ENCODE measurements at places on chromosomes 2 and 18. TPM values are rescaled to one million over a fixed set of nuclear protein-coding genes. Genes with fewer than 3 reads are reported as not detected.

- DNase-seq, result no peak
Observed at GRCh38 chr2:102238039-102238756, 51.4 kb downstream of the IL1RL2 start.

Gene LHCGR
- not detected for total RNA-seq

- DNase-seq, result no peak
Observed at GRCh38 chr2:98551316-98551715, 57.0 kb downstream of the COA5 start.

- DNase-seq, result no peak
Observed at GRCh38 chr2:119256582-119256921, 32.9 kb downstream of the STEAP3 start.

- no peak for DNase-seq
Observed at GRCh38 chr2:70243806-70244584, 4.4 kb downstream of the TIA1 start.

DNA sequence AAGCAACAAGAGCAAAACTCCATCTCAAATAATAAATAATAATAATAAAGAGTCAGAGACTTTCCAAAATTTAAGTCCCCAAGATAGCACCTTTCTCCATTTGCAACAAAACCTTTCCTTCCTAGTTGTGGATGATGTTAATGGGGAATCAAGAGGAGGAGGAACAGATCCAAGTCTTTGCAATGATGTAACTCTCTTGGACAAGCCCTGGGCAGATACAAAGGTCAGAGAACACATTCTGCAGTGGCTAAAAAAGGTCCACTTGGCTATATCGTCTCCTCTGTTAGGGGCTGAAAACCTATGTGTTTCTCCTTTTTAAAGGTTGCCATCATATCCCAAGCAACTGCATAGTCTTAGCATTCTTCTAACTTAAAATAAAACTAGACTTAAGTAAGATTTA is 151.1 kb downstream of the TMEM163 start:
- DNase-seq, result no peak

GRCh38 chr18:31710826-31711225 is 26.4 kb upstream of the B4GALT6 start:
- no peak for DNase-seq

Gene DLGAP1
- total RNA-seq, result 6.0 TPM

Gene SNTG2
- not detected for total RNA-seq

GRCh38 chr2:158191076-158191895 is 89.6 kb downstream of the UPP2 start:
- DNase-seq, result no peak

DNA sequence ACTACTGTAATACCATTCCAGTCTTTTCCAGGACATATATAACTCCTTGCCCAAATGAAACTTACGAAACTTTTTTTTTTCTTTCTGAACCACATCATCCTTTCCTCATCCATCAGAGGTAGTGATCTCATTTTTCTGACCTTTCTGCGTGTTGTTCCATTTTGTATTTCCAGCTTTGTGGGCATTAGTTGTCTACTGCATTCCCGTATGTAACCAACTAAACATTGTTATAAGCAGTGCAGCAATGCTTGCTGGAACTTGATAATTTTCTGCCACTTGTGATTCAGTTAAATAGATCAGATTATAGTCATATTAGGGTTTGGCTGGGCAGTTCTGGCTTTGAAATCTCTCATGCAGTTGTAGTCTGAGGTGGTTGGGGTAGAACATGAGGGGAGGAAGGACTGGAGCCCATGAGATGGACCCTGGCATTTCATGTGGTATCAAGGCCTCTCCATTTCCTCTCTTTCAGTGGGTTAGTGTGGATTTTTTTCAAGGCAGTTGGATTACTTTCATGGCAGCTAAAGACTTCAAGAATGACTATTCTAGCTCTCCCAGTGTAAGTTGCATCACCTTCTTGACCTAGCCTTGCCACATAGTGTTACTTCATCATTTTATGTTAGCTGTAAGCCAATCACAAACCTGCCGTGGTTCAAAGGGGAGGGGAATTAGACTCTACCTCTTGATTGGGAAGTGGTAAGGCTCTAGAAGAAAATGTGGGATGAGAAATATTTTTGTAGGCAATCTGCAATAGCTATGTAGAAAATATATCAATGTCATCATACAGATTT is 80.5 kb downstream of the EHBP1 start:
- DNase-seq, result no peak

Gene LYG1
- 0.99 TPM for total RNA-seq

- no peak for DNase-seq
Observed at GRCh38 chr2:144229296-144229695, 290.6 kb downstream of the ZEB2 start.

Gene CRACDL
- 17.0 TPM for total RNA-seq

DNA sequence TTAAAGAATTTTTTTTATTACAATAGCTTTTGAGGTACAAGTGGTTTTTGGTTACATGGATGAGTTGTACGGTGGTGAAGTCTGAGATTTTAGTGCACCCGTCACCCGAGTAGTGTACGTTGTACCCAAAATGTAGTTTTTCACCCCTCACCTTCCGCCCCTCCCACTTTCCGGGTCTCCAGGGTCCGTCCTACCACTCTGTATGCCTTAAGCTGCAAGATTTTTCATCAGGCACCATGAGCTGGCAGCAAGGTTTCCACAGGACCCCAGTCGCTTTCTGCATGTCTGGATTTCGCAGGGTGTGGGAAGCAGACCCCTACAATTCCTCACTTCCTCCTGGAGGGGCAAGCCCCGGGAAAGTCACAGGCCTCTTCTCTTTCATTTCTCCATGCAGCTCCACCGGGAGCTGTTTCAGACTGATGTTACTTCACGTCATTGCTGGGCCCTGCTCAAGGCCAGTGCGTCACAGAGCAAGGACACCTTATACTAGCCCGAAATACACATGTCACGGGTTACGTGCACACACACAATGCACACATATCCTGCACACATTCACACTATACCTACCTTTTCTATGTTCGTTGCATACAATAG is 179.1 kb downstream of the ZFP36L2 start:
- peak; percentile 33 for DNase-seq

Gene LAMA3
- 2.8 TPM for total RNA-seq

Gene GKN2
- not detected for total RNA-seq

- DNase-seq, result no peak
Observed at GRCh38 chr2:164260506-164260905, 360.8 kb downstream of the GRB14 start.

Gene HNMT
- total RNA-seq, result 2.0 TPM

DNA sequence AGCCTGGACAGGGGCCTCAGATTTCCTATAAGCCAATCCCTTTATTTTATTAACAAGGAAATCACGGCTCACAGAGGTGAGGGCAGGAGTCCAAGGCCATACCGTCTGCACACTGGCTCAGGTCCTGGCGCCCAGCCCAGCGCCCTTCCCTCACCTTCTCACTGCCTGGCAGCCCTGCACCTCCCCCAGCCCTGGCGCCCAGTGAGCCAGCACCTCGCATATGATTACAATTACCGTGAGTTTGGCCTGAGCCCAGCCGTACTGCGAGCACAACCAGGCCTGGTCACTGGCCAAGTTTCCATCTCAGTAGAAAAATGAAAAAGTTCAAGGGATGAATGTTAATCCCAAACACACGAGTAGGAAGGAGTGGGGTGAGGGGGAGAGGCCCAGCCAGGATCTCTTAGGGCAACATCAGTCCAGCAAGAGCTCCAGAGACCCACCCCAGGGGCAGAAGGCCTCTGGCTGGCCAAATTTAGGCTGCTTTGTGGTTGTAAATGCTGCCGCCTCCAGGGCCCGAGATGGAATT is 68.4 kb downstream of the MCFD2 start:
- no peak for DNase-seq

- DNase-seq, result no peak
Observed at GRCh38 chr2:205908212-205909183, 177.5 kb downstream of the INO80D start.

DNA sequence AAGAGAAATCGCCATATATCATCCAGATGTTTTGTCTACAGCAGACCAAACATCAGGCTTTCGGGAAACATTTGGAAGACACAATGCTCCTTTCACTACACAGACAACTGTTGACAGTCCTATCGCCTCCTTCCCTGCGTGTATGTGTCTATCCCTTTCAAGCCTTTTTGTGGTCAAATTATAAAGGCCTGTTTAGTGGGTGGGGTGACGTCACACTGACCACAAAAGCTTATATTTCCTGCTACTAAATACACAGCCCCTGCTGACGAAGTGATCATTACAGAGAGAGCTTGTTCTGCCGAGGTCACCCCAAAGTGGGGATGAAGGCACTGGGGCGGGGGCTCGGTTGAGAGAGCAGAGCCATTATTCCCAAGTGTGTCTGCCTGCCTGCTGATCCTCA is 302.7 kb upstream of the TNP1 start:
- no peak for DNase-seq

Gene PROC
- 2.6 TPM for total RNA-seq

- peak; percentile 86 for DNase-seq
Observed at GRCh38 chr2:222318712-222319585, 20.2 kb upstream of the PAX3 start.

GRCh38 chr18:407191-407590 is 93.3 kb downstream of the COLEC12 start:
- DNase-seq, result no peak

DNA sequence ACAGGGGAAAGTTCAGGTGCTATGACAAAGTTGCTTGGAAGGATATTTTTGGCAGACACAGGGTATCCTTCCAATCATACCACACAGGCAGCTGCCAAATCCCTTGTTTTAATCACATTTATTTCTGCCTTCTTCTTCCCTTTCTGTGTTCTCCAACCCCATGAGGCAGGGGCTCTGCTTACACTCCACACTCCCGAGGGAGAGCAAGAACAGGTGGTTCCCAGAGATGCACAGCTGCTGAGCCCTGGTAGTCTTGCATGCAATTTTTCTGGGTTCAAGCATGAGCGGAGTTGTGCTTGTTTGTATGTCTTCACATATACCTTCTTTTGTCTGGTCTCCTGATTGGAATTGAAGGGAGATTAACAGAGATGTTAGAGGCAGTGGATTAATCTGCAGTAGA is 251.7 kb upstream of the ST6GAL2 start:
- DNase-seq, result no peak

Gene GALNT3
- total RNA-seq, result 4.2 TPM

GRCh38 chr2:234081970-234082822 is 31.7 kb downstream of the SPP2 start:
- DNase-seq, result no peak

GRCh38 chr2:199464606-199465352 is 7.0 kb upstream of the SATB2 start:
- no peak for DNase-seq

Gene NPHP1
- total RNA-seq, result 3.3 TPM

Gene CDH19
- total RNA-seq, result 2.0 TPM
